Activated CD4-positive, alpha-beta T cell treated with anti-CD3 and anti-CD28 coated beads, Interleukin-2, amount 50 U/mL, for 4 hours (primary cell): ENCODE measurements at places on chromosomes 3 and 15.

- no peak for DNase-seq
Observed at GRCh38 chr3:158106766-158107471, 699 bp upstream of the SHOX2 start.

DNA sequence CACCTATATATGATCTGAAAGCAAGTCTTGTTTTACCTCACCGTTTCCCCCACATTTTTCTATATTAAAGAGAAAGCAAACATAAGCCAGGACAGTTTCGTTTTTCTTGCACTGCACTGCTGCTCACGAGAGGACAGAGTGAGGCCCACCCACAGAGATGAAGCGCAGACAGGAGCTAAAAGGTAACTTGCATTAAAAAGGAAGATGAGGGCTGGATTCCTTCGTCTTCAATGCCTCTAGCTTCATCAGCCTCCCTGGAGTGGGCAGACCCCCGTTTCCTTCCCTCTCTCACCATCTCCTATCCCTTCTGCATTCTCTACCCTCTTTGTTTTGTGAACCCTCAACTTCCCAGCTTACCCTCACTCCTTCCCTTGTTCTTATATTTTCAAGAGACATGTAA is 18.9 kb downstream of the SUMF1 start:
- no peak for DNase-seq

DNA sequence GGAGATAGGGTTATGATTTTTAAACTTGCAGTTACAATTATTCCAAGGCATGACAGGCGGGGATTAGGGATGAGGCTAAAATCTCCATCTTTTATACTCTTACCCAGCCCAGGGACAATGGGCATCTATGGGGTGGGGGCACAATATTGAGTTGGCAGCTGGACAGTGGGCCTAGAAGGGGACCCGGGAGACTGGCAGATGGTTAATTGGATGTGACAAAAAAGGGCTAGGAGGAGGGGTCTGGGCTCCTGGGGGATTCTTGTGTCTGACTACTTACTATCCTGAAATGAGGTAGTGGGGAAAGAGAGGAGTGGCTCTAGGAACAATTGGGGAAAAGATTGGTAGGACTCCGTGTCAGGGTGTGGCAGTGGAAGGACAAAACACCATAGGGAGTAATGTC is 53.0 kb upstream of the ROPN1 start:
- no peak for DNase-seq

- DNase-seq: no peak
Observed at GRCh38 chr3:196339493-196340254, 1.5 kb upstream of the TM4SF19 start.

DNA sequence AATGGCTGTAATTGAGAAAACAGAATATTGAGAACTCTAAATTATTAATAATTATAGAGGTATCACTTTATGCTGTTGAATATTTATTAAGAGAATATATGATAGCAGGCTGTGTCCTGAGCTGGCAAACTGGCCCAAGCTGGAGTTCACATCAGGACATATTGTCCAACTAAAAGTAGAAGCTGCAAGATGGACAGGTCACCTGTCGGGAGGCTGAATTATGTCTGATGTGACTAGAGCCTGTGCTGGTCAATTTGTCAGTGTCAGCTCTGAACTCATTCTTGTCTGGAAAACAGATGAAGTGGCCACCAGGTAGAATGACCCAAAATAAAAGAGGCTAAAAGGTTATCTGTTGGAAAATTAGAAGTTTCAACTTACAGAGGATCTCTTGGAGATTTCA is 392.2 kb downstream of the LRTM1 start:
- no peak for DNase-seq

- no peak for DNase-seq
Observed at GRCh38 chr3:194300382-194300758, 50.8 kb downstream of the CPN2 start.

DNA sequence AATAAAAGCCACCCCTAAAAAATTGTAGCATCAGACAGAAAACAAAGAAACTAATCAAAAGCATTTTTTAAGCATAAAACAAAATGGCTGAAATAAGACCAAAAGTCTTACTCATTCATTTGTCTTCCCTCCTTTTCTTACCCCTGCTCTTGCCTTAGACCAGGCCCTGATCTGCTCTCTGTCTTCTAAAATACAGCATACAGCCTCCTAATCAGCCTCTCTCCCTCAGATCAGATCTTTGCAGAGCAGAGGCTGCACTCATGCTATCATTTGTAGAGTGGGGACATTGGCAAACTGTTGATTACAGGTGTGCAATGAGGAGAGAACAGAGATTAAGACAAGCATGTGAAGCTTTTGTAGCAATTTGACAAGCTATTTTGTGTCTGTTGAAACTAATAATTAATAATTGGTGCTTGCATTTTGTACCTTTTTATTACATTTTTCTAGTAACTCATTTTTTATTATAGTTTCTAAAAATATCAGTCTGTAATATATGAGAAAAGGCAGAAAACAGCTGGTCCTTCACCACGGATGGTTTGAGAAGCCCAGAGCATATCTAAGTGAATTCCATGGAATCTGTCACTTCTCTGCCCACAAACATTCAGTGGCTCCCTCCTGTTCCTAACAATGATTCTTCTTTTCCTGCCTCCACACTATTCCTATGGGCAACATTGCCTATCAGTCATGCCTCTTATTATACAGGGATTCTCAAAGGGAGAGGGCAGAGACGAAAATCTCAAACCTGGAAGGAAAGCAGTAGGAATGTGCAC is 286.2 kb upstream of the STT3B start:
- no peak for DNase-seq

GRCh38 chr15:100433304-100433703 is 91.5 kb upstream of the ADAMTS17 start:
- DNase-seq: no peak

DNA sequence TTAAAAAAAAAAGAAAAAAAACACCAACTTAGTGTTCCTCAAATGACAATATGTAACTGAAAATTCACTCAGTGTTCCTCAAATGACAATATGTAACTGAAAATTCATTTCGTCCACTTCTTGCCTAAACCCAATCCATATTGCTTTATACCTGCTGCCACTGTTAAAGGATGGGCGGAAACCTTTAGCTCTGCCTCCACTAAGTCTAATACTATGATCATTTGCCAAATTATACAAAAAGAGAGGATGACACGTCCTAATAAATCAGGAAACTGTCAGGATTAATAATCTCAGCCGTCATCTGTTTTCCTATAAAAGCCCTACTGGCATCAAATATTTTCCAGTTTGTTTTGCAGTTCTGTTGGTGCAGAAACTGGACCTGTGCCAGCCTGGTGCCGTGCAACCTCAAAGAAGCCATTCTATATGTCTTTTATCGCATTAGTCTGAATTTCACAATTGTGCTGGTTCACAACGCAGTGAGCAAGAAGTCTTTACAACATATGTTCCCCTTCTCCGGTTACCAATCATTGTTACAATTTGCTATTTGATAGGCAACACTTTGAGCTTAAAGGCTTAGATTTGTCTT is 160.4 kb upstream of the KCNH8 start:
- DNase-seq: no peak

DNA sequence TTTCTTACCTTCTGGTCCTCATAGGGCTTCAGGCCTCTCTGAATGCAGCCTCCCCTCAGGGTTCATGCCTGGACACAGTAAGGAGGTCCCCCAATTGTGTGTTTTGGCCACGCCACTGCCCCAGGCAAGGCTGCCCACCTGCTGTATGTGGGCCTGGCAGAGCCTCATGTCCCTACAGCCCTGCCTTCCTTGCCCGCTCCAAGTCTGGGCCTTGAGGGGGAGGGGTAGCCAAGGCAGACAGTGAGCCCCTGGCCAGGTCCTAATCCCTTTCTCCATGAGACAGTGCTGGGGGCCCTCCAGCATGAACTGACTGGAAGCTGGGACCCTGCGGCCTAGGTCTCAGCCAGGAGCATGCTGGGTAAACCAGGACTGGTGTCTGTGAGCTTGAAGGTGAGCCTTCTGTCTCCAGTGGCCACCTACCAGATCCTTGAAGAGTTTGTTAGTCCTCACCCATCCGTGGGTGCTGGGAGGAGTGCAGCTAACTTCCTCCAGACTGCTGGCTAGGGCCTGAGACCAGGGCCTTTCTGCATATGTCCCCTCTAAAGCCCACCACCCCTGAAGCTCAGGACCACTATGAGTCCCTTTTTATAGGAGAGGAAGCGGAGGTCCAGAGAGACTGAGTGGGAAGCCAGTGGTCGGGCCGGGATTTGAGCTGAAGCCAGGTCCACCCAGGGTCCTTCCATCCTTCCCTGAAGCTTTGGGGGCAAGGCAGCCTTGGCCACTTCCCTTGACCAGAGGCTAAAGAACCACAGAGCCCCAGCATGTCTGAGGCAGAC is 8.7 kb downstream of the ZBTB47 start:
- DNase-seq: no peak

DNA sequence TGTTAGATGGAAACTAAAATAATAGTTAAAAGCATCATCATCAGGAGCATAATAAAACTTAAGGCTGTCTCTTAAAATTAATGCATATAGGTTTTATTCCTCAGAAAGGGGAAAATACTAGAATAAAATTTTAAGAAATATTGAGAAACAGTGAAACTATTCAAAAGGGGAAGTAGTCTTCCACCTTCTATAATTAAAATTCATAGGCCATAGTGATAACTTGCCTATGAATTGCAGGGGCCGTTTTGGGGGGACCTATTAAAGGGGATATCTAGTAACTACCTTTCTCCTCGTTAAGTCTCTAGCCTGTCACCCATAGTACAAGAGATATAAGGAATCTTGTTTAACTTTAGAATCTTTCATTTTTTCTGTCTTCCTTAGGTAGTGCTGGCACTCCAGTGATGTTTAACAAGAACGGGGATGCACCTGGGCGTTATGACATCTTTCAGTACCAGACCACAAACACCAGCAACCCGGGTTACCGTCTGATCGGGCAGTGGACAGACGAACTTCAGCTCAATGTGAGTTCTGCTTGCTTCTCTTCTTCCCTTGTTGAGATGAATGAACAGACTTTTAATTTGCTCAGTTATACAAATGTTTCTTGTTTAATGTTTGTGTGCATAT is 600.4 kb downstream of the GRM7 start:
- DNase-seq: no peak

- DNase-seq: no peak
Observed at GRCh38 chr3:27354588-27355203, 14.5 kb downstream of the NEK10 start.

DNA sequence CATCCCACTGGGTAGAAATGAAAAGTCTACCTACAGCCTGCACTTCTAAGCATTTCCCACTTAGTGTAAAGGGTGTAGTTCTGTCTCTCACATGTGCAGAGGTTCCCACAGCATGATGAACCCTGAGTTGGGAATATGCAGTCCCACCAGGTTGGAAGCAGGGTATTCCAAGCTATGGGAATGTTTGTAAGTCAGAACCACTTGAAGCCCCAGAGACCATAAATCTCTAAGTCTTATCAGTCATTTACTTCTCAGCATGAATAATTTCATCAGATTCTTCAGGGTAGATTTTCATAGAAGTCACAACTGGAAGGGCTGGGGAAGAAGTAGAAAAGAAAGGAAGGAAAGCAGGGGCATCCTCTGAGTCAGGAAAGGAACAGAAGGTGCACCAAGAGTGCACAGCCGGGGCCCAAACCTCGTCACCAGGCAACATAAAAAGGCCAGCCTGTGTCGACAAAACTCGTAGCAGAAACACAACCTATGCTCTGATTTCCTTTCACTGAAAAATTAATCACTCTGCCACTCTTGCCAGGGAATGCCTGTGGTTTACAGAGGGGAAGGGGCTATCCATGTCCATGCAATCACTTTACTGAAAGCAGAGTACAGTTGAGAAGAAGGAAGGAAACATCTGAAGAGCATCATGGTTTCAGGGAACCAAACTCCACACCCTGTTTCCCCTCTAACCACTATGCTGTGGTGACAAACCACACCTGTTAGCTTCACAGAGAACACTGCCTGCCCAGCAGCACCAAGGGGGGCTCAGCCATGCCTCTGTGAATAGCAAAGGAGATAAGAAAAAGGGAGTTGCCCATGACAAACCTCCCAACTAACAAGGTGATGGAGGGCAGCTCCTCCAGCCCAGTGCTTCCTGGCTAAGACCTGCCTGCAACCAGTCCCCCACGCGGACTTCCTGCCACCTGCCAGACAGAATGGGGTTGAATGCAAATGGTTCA is 40.5 kb downstream of the SH3BP5 start:
- DNase-seq: peak; percentile 36

- DNase-seq: no peak
Observed at GRCh38 chr3:119657887-119658702, 2.3 kb downstream of the POPDC2 start.

DNA sequence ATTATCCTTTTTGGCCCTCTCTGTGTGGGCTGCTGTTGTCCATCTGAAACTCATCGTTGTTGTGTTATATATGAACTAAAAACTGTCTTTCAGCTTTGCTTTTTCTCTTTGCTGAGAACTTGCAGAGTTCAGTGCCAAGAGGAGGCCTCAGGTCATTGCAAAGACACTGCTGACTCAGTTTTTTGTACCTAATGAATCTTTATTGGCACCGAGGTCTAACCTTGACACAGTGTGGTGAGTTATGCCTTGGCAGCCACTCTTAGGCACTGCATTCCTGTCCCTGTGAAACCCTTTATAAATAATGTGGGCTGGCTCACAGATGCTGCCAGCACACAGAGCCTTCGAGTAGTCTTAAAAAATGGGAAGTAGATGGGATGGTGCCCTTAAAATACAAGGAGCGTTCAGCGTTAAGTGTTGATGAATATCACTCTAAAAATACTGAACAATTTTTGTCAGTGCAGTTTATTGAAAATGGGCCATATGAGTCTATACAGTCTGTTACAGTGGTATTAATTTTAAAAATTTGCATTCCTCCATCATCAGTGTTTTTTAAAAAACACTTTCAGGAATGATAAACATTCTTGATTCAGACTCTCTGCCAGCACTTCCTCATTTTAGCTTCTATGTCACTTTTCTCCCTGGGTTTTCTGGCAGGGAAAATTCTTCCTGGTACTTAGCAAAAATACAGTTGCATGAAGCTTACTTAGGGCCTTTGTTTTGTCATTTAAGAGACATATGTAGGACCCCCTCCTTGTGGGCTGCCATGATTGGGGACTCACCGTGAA is 234.1 kb downstream of the CACNA2D3 start:
- no peak for DNase-seq

- no peak for DNase-seq
Observed at GRCh38 chr3:123267821-123268220, 66.1 kb downstream of the SEC22A start.

GRCh38 chr3:74607803-74608202 is 6.7 kb downstream of the CNTN3 start:
- no peak for DNase-seq

DNA sequence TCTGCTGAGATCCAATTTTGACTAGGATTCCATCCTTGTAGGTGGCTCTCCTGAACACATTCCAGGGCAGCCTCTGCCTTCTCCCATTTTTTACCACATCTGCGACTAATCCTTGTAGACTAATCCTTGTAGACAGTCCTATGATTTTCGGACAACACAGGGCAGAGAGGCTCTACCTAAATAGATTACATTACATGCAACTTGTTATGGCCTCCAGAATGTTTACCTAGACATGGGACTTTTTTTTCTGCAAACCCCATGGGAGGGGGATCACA is 239.3 kb upstream of the WNT5A start:
- no peak for DNase-seq

DNA sequence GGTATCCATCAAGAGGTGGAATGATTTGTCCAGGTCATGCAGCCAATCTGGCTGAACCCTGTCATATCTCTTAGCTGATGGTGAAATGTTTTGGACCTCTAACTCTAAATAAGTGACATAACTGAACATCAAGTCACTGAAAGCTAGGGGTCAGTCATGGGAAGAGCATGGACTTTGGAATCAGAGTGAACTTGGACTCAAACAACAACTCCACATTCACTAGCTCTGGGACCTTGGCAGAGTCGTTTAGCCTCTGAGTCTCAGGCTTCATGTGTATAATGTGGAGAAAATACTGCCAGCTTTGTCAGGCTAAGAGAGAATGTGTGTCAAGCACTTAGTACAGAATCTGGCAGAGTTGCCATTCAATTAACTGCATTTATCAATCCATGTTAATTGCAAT is 557.8 kb upstream of the CFAP20DC start:
- DNase-seq: no peak
